Mesangial cell (primary cell): ENCODE measurements at places on chromosomes 16 and 17. TPM values are rescaled to one million over a fixed set of nuclear protein-coding genes. Genes with fewer than 3 reads are reported as not detected.

ADAMTS18 gene
- total RNA-seq, result 0.33 and 1.4 TPM in 2 replicates

WNT3 gene
- total RNA-seq, result 1.1 TPM in 2 replicates

SLFN11 gene
- total RNA-seq, result 1.0 and 2.4 TPM in 2 replicates

SLC38A8 gene
- not detected in 2 replicates for total RNA-seq

KCNJ2 gene
- 0.49 and 1.8 TPM in 2 replicates for total RNA-seq

WFIKKN2 gene
- total RNA-seq, result 0.13 and 0.16 TPM in 2 replicates

CNTNAP1 gene
- total RNA-seq, result 9.8 and 15.8 TPM in 2 replicates

TUBG2 gene
- 17.1 and 18.9 TPM in 2 replicates for total RNA-seq

CNGB1 gene
- total RNA-seq, result 0.38 TPM in 1 of 2 replicates, not detected in the other
